Endothelial cell of umbilical vein (primary cell): ENCODE measurements at places on chromosomes 7 and 10. TPM values are rescaled to one million over a fixed set of nuclear protein-coding genes. Genes with fewer than 3 reads are reported as not detected.

DNA sequence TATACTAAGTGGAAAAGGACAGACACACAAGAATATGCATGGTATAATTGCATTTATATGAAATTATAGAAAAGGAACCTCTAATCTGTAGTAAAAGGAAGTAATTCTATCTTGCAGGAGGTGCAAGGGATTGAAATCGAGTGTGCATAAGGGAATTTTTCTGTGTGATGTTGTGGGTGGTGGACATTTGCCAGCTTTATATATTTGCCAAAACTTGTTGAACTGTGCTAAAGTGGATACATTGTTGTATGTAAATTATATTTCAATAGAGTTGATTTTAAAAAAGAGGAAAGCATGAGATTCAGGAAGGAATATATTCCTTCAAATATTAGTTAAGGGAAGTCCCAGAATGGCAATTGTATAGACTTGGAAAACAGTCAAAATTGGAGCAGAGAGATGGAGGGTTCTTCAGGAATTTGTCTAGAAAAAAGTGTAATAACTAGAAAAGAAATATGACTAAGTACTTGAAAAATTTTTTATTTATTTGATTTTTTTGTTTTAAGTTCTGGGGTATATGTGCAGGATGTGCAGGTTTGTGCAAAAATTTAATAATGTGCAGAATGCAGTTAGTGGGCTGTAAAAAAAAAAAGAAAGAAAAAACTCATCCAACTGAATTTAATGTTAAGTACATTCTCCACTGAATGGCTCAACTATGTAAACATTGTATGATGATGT, 96.1 kb downstream of the ARL4A start:
- peak; percentile 63 for DNase-seq

DNA sequence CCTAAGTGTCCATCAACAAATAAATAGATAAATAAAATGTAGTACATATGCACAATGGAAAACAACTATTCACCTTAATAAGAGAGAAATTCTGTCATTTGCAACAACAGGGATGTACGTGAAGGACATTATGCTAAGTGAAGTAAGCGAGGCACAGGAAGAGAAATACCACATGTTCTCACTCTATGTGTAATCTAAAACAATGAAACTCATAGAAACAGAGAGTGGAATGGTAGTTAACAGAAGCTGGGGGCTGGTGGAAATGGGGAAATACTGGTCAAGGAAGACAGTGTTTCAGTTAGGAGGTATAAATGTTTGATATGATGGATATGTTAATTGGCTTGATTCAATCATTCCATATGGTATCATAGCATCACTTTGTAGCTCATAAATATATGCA, 43.1 kb downstream of the ARL4A start:
- no peak for DNase-seq

- no peak for DNase-seq
Measured at GRCh38 chr7:40965774-40966173, 737.1 kb downstream of the INHBA start.

The HOXA6 gene
- 17.9 and 20.7 TPM in 2 replicates for total RNA-seq

DNA sequence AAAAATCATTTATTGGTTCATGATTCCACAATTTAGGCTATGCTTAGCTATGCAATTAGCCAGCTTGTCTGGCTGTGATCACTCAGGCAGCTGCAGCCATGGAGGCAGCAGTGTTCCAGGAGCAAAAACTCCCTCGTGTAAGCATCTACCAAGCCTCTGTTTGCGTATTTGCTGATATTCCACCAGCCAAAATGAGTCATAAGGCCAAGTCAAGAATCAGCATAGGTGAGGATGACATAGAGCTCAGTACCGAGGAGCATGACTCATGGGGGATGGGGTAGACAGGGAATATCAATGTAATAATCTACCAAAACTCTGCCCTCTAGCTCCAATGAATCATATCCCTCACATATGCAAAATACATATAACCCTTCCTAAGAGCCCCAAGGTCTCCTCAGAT, 63.3 kb downstream of the IMMP2L start:
- DNase-seq, result peak; percentile 8

GRCh38 chr10:132519382-132520176, 18.0 kb upstream of the INPP5A start:
- no peak for DNase-seq

The SORBS1 gene
- total RNA-seq, result 3.2 and 7.9 TPM in 2 replicates

DNA sequence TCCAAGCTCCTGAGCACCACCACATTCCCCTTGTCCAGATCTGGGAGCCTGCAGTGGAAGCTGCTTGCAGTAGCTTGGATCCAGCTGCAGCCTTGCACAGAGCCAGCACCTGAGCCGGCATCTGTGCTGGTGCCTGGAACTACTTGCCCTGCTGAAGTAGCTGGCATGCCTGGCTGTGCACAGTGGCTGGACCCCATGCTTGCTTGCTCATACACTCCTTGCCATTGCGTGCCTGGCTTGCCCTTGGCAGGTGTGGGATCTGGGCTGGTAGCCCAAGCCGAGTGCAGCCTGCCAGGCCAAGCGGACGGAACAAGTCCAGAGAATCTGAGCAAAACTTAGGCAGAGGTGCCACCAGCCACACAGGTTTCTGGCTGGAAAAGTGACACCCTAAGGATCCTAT, 759.9 kb downstream of the IPMK start:
- DNase-seq, result no peak

DNA sequence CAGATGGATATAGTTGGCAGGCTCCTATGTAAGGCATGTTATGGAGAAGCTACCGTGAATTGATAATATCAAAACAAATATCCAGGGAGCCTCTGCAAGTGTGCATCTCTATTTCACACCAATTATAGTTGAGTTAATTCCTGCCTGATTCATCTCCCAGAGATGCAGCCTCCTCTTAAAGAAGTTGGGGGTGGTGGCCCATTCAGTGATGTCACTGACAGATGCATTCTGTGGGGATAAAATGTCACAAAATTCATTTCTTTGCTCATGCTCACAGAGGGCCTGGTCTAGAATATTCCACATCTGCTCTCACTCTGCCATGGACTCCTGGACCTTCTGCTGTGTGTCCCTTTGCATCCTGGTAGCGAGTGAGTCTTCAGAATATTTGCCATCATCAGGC, 189.1 kb upstream of the PRSS1 start:
- no peak for DNase-seq

- DNase-seq, result no peak
Measured at GRCh38 chr7:38704041-38704547, 72.9 kb upstream of the AMPH start.

- no peak for DNase-seq
Measured at GRCh38 chr10:63664341-63664885, 143.2 kb downstream of the REEP3 start.

The CPEB3 gene
- total RNA-seq, result 2.2 and 2.3 TPM in 2 replicates

The FAS gene
- total RNA-seq, result 6.0 and 6.1 TPM in 2 replicates

- DNase-seq, result no peak
Measured at GRCh38 chr10:14757394-14757793, 17.3 kb downstream of the FAM107B start.

The EN2 gene
- total RNA-seq, result not detected in 2 replicates

DNA sequence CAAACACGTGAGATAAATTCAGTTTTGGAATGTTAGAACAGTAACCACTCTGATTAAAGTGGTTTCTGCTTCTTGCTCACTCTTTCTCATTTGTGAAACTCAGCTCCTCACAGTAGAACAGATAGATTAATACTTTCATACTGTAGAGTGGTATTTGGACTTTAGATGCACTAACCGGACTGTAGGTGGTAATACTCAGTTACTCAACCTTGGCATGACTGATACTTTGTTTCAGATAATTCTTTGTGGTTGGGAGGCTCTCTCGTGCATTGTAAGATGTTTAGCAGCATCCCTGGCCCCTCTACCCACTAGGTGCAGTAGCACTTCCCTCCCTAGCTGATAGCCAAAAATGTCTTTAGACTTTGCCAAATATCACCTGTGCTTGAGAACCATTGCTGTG, 37.6 kb downstream of the MCU start:
- no peak for DNase-seq

The TAS2R41 gene
- total RNA-seq, result not detected in 2 replicates

The PTPRZ1 gene
- total RNA-seq, result not detected in 2 replicates

- DNase-seq, result no peak
Measured at GRCh38 chr7:44283381-44284211, 41.8 kb downstream of the CAMK2B start.

The MALRD1 gene
- not detected in 2 replicates for total RNA-seq

- DNase-seq, result no peak
Measured at GRCh38 chr7:131381069-131381838, 53.6 kb downstream of the MKLN1 start.

DNA sequence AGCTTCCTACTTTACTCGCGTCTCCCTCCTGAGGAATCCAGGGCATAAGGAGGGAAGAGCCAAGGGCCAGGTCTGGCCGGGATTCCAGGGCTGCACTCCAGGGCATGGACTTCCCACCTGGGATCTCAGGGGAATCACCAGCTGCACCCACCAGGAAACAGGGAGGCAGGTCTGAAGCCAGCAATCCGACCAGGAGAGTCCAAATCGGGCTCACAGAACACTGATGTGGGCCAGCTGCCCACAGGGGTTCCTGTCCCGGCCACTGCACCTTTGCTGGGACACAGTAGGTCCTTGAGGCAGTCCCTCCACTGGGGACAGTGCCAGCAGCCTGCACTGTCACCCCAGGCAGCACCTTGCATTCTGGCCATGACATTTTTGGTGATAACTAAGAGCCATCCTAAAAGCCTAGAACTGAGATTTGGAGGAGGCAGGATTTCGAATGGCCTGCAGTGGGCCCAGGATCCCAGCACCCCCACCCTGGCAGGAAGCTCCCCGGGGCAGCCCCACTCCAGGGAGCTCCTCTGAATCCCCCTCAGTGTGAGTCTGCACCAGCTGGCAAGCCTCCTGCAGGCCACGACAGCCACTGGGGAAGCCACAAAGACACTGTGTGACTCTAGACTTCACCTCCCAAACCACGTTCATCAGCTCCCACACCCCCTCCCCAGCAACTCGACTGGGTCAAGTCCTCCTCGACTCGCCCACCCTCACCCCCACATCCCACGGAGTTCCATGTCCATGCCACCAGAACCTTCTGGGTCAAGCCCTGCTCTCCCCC, 71.5 kb upstream of the PPP2R2D start:
- DNase-seq, result no peak

The PPP1R3A gene
- total RNA-seq, result not detected in 2 replicates

DNA sequence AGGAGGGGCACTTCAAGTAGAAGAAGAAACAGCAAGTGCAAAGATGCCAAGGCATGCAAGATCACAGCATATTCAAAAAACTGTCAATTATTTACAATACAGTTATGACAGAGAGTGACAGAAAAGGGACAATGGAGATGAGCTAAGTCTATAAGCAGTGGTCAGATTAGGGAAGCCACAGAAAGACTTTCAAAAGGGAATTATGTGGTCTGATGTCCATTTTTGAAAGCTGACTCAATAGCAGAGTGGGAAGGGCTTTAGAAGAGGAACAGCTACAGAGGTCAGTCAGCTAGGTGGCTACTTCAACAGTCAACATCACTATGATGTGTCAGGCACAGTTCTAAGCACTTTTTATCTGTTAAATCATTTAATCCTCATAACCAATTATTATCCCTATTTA, 45.2 kb upstream of the SPOCK2 start:
- DNase-seq, result no peak

The OGDHL gene
- 0.58 and 1.0 TPM in 2 replicates for total RNA-seq

The GNAI1 gene
- total RNA-seq, result 15.0 and 19.7 TPM in 2 replicates

DNA sequence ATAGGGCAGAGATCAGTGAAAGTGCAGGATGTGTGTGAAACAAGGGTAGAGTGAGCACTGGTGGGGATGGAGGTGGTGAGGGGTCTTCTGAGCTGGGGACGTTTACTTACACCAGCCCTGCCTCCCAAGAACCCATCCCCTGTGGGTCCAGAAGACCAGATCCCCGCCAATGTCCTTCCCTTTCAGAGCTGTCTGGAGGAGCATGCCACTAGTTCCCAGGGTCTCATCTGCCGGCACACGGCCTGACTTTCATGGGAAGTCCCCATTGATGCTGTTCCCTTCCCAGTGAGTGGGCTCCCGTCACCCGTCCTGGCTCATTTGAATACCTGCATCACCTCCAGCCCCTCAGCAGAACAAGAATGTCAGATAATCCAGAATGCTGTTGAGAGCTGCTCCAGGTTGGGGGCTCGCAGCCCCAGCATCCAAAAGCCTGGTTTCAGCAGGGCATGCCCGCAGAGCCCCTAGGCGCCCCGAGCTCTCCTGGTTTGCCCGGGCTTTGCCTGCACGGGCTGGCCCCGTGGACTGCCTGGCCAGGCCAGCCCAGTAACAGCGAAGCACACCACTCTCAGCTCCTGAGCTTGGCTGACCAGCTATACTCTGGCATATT, 246.7 kb downstream of the MGMT start:
- DNase-seq, result no peak

The ASZ1 gene
- not detected in 2 replicates for total RNA-seq

The ZNF248 gene
- 6.4 and 6.5 TPM in 2 replicates for total RNA-seq

DNA sequence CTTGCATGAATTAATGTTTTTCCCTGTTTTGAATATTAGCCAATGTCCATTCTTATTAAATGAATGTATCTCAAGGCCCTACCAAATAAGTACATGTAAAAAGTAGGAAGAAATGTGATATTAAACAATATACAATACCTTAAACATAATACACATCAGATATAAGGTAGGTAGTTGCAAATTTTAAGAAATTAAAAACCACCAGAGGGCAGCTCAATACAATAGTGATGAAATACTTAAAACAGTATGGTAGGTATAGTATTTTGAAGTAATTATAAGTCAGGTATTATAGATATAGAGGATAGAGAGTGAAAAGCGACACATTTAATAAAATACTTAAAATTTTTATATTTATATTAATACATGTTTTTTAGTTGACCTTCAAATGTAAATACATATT, 43.6 kb upstream of the CDK14 start:
- peak; percentile 46 for DNase-seq

GRCh38 chr10:108567899-108568752, 1355.2 kb downstream of the XPNPEP1 start:
- DNase-seq, result no peak

The ERVW-1 gene
- total RNA-seq, result not detected in 2 replicates

GRCh38 chr7:87345166-87345927, at the start of gene CROT:
TSS of gene CROT (plus strand) at chr7:87345664. CDS start at chr7:87349069, 3,405 bp downstream.
- DNase-seq, result peak; percentile 97

- no peak for DNase-seq
Measured at GRCh38 chr10:110762109-110762848, 109.4 kb upstream of the PDCD4 start.

- DNase-seq, result no peak
Measured at GRCh38 chr7:101550641-101551541, 78.2 kb downstream of the MYL10 start.

GRCh38 chr7:133051066-133051465, 30.8 kb downstream of the CHCHD3 start:
- no peak for DNase-seq

The AKR1C1 gene
- total RNA-seq, result 1.6 and 5.5 TPM in 2 replicates

DNA sequence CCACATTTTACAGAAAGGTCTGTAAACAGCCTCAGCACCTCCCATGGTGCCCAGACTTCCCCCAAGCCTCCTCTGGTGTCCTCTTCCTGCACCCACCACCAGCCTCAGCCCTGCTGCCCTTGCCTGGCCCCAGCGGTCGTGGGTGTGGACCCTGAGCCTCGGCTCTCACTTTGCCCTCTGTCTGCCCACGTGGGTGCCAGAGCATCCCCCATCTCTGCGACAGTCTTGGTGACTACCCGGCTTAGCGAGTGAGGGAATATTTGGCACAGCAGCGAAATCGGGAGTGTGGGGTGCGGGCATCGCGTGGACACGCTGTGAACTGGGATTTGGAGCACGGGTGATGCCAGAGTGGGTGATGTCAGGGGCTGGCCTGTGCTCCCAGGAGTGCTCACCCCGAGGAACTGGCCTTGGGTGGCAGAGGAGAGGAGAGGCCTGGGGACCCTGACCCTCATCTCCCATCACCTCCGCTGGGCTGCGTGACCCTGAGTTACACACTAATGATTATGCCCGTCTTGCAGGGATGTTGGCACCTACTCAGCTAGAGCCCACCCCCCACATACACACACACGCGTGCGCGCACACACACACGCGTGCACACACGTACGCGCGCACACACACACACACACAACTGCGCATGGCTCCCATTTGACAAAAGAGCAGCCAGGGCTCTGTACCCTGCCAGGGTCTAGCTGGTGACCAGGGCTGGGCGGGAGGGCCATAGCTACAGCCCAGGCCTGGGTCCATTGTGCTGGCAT, 8.7 kb downstream of the ELFN1 start:
- no peak for DNase-seq
